ENCODE measurements at places on chromosomes 1 and 21.

DNA sequence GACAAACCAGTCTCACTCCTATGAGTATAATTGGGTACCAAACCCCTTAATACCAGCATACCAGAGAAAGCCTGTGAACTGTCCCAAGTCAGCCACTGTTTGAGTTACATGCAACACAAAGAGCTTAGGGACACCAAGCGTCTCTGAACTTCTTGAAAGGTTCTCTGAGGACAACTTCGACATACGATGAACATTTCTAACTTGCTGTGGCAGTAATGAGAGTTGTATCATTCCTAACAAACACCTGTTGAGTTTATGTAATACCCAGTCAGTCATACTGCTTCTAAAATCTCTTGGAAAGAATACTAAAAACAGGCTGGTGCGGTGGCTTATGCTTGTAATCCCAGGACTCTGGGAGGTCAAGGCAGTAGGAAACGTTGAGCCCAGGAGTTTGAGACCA lies 18.4 kb downstream of the CCT8 start:
- DNase-seq: no peak

DNA sequence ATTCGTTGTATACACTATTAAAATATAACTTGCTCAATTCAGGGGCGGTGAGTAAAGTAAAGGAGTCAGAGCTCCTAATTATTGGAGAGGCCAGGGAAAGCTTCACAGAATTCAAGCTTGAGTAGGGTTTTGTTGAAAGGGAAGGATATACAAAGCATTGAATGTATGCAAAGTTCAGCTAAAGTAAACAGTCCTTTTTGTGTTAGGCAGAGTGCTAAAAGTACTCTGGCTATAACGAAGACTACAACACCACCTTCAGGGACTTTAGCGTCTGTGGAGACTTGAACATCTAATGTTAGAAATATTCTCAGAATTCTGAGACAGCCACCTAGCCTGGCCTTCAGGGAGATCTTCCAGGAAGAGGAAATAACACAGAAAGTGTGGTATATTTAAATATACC lies 1.1 kb downstream of the FALEC start:
- no peak for DNase-seq

- no peak for DNase-seq
These were observed 141.4 kb downstream of the PSMG1 start for GRCh38 chr21:39041816-39042215.

DNA sequence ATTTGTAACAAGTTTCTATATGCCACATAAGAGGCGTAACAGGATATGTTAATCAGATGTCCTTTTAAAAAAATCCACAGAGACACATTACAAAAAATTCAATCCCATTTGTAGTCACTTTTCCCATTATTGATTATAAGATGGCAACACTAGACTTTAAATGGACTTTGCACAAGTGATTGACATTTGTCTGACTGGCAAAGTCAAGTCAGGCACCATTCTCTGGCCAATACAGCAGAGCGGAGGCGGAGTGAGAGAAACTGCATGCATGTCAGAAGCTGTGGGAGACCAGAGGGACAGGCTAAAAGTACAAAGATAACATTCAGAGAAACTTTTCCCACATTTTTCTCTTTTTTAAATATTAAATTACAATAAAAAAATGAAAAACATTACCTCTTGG lies 28.1 kb upstream of the RGS5 start:
- DNase-seq: no peak

- no peak for DNase-seq
These were observed 2.5 kb upstream of the SLC16A4 start for GRCh38 chr1:110393286-110393685.

Data from brain microvascular endothelial cell (primary cell).